Umbilical cord (tissue), 2 donors: ENCODE measurements at places on chromosomes 2 and 18. TPM values are rescaled to one million over a fixed set of nuclear protein-coding genes. Genes with fewer than 3 reads are reported as not detected.
A peak's percentile ranks its signal among the peaks of the same experiment; 100 is the strongest.

- DNase-seq = no peak
These were observed 255.1 kb upstream of the THSD7B start for GRCh38 chr2:136510244-136510643.

DNA sequence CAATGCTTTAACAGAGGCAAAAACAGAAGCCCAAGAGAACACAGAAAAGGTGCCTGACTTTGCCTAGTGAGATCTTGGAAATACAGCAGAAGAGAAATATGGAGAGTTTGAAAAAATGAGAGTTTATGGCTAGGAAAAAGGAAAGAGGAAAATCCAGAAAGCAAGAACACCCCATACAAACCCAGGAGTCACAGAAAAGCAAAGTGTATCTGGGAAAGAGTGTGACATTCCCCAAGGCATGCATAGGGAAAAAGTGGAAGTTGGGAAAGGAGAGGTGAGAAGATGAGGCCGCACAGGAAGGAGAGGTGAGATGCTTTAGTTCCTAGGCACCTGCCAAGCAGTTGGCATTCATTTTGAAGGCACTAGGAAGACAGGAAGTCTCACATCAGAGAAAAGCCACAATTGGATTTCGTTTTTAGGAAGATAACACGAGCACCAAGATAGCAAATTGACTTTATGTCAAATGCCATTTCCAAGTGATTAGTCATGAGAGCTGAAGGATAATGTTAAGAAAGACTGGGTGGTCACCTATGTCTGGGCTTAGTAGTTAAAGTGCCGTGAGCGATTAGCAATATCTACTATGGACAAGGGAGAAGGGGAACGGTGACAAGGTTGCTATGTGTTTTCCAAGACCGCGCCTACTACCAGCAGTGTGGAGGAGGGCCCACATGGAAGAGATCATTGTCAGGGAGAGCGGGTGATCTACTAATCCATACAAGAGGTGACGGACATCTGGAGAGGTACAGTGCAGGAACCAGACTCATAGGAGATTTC is 224.1 kb upstream of the PARD3B start:
- DNase-seq = no peak

DNA sequence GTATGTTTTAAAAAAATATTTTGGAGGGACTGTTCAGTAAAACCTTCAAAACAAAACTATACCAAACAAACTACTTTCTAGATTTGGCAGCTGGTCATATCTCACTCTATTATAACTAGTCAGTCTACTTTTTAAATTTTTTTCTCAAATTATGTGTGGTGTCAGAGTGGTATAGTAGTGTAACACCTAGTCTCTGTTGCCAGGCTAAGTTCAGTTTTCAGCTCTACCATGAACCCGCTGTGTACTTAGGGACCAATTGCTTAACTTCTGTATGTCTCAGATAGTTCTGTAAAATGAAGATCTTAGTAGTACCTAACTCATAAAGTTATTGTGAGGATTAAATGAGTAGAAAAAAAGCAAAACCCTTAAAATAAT is 54.3 kb downstream of the GPD2 start:
- no peak for DNase-seq

- DNase-seq = peak; percentile 11
These were observed 33.5 kb downstream of the LOXHD1 start for GRCh38 chr18:46623541-46623940.

- DNase-seq = no peak
These were observed 79.4 kb upstream of the TMEM200C start for GRCh38 chr18:5974696-5975095.

DNA sequence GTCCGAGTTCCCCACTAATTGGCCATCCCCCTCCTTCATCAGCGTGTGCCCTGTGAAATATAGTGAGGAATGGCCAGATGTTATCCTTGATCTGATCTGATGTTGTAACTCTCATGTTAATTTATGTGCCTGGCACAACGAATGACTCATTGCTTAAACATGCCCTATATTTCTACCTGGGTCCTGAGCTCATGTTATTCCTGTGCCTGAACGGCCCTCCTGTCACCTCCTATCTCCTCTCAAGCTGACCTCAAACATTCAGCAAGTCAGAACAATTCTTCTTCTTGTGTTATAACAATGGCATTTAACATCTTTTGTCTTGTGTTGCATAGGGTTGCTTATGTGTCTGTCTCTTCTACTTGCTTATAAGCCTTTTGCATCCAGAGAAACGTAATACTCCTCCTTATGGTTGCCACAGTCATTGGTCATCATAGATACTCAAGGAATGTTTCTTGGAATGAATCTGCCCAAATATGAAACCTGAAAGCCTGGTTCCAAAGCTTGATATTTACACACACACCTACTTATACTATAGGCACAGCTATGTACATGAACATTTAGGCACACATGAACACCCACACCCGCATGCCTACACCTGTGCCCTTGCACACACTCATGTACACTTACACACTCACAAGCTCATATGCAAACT is 80.2 kb upstream of the PHLPP1 start:
- peak; percentile 25 for DNase-seq

GRCh38 chr2:181399027-181399426 is 58.2 kb upstream of the ITGA4 start:
- DNase-seq = no peak

DNA sequence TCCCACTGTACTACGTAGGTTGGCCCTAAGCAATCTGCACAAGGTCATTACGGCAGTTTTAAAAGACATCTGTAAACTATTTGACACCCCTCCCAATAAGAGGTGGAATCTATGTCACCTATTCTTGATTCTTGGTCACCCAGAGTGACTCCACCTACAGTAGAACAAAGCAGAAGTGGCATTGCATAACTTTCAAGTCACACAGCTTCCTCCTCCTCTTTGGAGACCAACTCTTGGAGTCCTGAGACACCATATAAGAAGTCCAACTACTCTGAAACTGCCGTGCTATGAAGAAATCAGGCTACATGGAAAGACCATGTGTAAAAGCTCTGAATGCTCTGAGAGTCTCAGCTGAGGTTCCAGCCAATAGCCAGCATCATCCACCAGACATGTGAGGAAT is 253.5 kb upstream of the CDH20 start:
- DNase-seq = no peak

DNA sequence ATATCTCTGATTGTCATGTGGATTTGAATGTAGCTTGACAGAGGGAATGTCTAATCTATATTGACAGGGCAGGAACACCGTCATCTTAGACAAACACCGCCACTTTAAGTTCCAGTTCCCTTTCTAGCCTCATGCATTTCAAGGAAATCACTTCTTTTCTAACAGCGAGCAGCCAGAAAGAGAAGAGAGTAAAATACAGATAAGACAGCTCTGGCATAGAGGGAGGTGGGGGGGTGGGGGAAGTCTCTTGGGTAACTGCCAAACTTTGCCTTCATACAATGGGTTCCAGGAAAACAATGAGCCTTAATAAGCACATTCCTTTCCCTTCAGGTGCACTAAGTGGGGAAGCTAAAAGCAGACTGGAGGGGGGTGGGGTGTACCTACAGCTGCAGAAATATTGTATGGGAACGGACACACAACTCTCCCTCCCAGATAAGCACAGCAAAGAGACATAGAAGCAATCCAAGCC is 37.2 kb downstream of the CASP10 start:
- peak; percentile 46 for DNase-seq

DNA sequence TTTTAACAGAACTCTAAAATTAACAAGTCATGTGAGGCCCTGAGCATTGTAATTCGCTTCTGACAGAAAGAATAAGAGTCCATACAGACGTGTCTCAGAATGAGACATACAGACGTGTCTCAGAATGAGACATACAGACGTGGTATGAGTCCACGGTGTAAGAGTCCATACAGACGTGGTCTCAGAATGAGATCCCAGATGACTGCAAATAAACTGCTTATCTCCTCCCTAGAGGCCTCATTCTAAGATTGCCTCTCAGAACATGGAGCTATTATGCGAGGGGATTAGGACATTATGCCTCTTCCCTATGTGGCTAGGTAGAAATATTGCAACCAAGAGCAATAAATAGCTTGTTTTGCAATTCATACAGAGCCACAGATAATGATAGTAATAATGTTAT is 63.9 kb downstream of the NEB start:
- DNase-seq = peak; percentile 54

- peak; percentile 55 for DNase-seq
These were observed 79.2 kb downstream of the LONRF2 start for GRCh38 chr2:100242891-100243619.

- DNase-seq = no peak
These were observed 126.2 kb downstream of the FSHR start for GRCh38 chr2:49028101-49028500.

DNA sequence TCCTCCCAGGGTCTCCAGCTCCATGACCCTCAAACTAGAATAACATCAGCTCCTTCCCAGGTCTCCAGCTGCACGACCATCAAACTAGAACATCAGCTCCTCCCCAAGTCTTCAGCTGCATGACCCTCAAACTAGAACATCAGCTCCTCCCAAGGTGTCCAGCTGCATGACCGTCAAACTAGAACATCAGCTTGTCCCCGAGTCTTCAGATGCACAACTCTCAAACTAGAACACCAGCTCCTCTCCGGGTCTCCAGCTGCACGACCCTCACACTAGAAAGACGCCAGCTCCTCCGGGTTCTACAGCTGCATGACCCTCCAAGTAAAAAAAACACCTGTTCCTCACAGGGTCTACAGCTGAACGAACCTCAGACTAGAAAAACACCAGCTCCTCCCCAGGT is 312.9 kb upstream of the TFPI start:
- DNase-seq = no peak

DNA sequence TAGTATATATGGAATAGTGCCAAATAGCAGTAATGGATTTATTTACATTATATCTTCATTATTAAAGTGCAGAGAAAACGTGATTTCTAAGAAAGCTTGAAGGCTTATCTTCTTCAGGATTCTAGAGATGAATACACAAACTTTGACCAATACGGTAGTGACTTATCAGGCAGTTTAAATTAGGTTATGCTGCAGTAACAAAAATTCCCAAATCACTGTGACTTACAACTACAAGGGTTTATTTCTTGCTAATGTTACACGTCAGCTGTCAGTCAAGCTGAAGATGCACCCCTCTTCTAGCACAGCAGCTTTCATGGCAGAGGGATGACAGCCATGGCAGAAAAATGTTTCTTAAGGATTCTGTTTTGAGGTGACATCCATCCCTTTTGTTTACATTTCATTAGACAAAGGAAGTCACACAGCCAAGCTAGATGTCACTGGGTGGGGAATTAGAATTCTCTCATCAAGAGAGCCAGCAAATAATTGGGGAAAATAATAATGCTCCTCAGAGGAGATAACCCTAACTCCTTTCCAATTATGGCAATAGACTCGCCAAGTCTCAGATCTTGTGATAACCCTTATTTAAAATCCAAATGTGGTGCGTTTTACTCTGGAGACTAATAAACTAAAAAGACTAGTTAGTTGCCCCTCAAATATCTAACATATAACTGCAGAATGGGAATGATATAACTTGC is 268.3 kb upstream of the CYP26B1 start:
- no peak for DNase-seq

GRCh38 chr2:202270487-202270886 is 4.9 kb downstream of the NOP58 start:
- DNase-seq = no peak

The REG3A gene
- 3.6 TPM for total RNA-seq

The LYPD6 gene
- 22.4 TPM for total RNA-seq

The SPATA3 gene
- not detected for total RNA-seq

The ALLC gene
- 0.48 TPM for total RNA-seq
